Naive thymus-derived CD8-positive, alpha-beta T cell (primary cell): ENCODE measurements at places on chromosomes 6 and 20.

- no peak overlapping the region for H3K4me3 ChIP-seq
- no peak overlapping the region for H3K27ac ChIP-seq
- DNase-seq: no peak
- H3K27me3 ChIP-seq: no peaks in the 10 kb centered on the region
These were observed 881.5 kb upstream of the SLC35B3 start for GRCh38 chr6:9316831-9317230.

DNA sequence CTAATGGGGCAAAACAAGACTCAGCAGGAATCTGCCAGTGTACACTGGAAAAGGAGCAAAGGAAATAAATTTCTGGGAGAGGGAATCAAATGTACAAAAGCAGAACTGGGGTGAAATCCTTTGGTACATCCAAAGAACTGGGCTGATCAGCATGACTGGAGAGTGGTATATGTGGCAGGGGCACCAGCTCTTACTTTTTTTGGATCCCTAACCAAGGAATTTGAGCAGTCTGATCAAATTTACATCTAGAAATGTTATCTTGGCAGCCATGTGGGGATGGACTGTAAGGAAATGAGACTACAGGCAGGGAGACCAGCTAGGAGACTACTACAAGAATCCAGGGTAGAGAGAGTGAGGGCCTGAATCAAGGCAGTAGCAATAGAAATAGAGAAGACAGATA lies 1.2 kb upstream of the ZSCAN31 start:
- no peak for DNase-seq
- H3K4me1 ChIP-seq: peaks cover 7% of the 10 kb centered on the region
- H3K27me3 ChIP-seq: no peaks in the 10 kb centered on the region

DNA sequence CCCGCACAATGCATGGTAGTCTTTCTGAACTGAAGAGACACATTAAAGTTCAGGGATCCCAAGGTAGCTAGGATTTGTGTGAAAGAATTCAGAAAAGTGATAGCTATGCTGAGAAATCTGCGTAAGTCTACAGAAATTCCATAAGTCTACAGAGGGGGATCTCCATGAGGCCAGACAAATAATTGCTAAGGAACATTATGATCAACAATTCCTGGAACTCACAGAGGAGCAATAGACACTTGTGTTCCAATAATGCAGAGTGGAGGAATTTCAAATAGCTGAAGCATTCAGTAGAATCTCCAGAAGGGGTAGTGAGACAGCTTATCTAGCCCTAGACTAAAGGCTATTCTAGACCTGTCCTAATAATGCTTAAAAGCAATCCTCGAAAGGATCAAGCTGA lies 315.7 kb upstream of the ECI2 start:
- no peaks in the 10 kb centered on the region for H3K36me3 ChIP-seq
- H3K4me1 ChIP-seq: no peaks in the 10 kb centered on the region
- no peak overlapping the region for H3K4me3 ChIP-seq
- DNase-seq: no peak
- H3K27ac ChIP-seq: no peak overlapping the region
- peaks cover 12% of the 10 kb centered on the region for H3K27me3 ChIP-seq

DNA sequence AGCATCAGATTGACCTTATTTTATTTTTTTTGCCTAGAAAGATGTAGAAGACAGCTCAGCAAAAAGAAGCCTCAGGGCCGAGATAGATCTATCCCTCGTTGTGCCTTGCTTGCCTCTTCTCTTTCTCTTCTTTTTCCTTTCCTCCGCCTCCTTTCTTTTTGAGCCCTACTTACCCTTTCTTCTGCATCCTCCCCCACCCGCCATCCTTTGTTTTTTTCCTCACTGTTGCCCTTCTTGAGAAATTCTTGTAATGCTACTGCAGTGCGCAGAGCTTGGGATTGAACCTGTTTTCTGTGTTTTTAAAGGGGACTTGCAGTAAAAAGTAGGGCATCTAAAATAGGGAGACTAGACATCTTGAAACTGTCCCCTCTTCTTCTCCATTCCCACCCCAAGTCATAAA lies 18.6 kb downstream of the RALY start:
- H3K27ac ChIP-seq: peak overlapping the region; percentile 22
- peak overlapping the region; percentile 8 for H3K4me3 ChIP-seq

DNA sequence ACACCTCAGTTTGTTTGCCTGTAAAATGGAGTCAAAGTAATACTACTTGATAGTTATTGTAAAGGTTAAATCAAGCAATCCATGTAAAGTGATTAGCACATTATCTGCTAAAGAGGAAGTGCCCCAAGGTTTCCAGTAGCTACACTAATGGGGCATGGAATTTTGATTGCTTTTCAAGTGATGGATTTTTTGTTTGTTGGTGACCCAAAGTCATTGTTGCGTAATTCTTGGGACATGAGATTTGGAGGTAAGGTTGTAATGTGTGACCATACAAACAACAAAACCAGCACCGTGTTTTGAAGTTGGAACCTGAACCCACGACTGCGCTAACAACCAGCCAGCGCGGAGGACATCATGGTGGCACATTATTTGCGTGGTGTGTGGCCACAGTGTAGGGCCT lies 17.2 kb downstream of the SYCP2L start:
- no peaks in the 10 kb centered on the region for H3K4me1 ChIP-seq
- H3K27ac ChIP-seq: no peak overlapping the region
- no peaks in the 10 kb centered on the region for H3K36me3 ChIP-seq

- no peak overlapping the region for H3K27ac ChIP-seq
- no peaks in the 10 kb centered on the region for H3K36me3 ChIP-seq
- no peaks in the 10 kb centered on the region for H3K27me3 ChIP-seq
- no peak overlapping the region for H3K4me3 ChIP-seq
These were observed 152.4 kb downstream of the COL9A1 start for GRCh38 chr6:70150521-70150920.

- no peak for DNase-seq
- H3K27me3 ChIP-seq: no peaks in the 10 kb centered on the region
- H3K36me3 ChIP-seq: peaks cover 79% of the 10 kb centered on the region
- H3K4me3 ChIP-seq: no peak overlapping the region
- H3K27ac ChIP-seq: no peak overlapping the region
These were observed 21.8 kb downstream of the CCDC167 start for GRCh38 chr6:37477656-37478435.

- peaks cover 4% of the 10 kb centered on the region for H3K27me3 ChIP-seq
- no peaks in the 10 kb centered on the region for H3K4me1 ChIP-seq
- H3K27ac ChIP-seq: no peak overlapping the region
- no peaks in the 10 kb centered on the region for H3K36me3 ChIP-seq
- no peak overlapping the region for H3K4me3 ChIP-seq
- no peak for DNase-seq
These were observed 43.7 kb upstream of the VSX1 start for GRCh38 chr20:25125636-25126035.

DNA sequence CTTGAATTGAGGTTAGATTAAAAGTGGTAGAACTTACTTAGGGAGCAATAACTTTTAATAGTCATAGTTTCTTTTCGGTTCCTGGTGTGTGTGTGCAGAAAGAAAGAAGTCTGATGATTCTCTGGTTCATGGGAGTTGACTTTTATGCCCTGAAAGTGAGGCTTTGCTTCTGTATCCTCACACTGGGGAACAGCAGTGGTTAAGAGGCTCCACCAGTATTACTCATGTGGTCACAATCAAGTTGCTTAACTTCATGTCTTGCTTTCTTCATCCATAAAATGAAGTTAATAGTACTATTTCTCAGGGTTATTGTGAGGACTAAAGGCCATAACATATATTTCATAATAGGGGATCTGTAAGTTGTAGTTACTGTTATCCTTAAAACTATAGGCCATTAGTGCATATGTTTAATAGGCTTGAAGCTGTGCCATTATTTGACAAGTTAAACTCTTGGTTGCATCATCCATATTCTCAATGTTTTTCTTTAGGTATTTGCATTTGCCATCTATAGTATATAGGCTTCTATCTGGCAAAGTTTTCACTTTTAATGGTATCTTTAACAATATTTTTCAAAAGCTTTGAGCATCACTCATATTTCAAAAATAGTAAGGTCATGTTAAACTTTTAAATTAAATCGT lies 262.4 kb downstream of the PLCB1 start:
- H3K27ac ChIP-seq: no peak overlapping the region
- H3K4me1 ChIP-seq: peaks cover 6% of the 10 kb centered on the region
- H3K27me3 ChIP-seq: no peaks in the 10 kb centered on the region
- no peak overlapping the region for H3K4me3 ChIP-seq
- no peaks in the 10 kb centered on the region for H3K36me3 ChIP-seq

- peaks cover 15% of the 10 kb centered on the region for H3K27me3 ChIP-seq
- no peak for DNase-seq
- no peaks in the 10 kb centered on the region for H3K36me3 ChIP-seq
- H3K4me1 ChIP-seq: no peaks in the 10 kb centered on the region
These were observed 18.8 kb downstream of the MRAP2 start for GRCh38 chr6:84052204-84052882.

- peaks cover 69% of the 10 kb centered on the region for H3K27me3 ChIP-seq
- DNase-seq: no peak
- H3K4me3 ChIP-seq: no peak overlapping the region
- H3K27ac ChIP-seq: no peak overlapping the region
These were observed 298.0 kb downstream of the TFAP2C start for GRCh38 chr20:56927127-56927526.

GRCh38 chr20:25368976-25369375 lies 21.7 kb downstream of the ABHD12 start:
- H3K27me3 ChIP-seq: no peaks in the 10 kb centered on the region
- no peak overlapping the region for H3K4me3 ChIP-seq
- DNase-seq: no peak
- peaks cover 6% of the 10 kb centered on the region for H3K4me1 ChIP-seq
- peaks cover 33% of the 10 kb centered on the region for H3K36me3 ChIP-seq

GRCh38 chr6:54491431-54491830 lies 183.2 kb downstream of the TINAG start:
- DNase-seq: no peak
- no peaks in the 10 kb centered on the region for H3K4me1 ChIP-seq
- no peak overlapping the region for H3K27ac ChIP-seq
- peaks cover 12% of the 10 kb centered on the region for H3K36me3 ChIP-seq
- H3K4me3 ChIP-seq: no peak overlapping the region
- no peaks in the 10 kb centered on the region for H3K27me3 ChIP-seq

- no peak overlapping the region for H3K4me3 ChIP-seq
- DNase-seq: no peak
- no peaks in the 10 kb centered on the region for H3K36me3 ChIP-seq
- peak overlapping the region; percentile 53 for H3K27ac ChIP-seq
- H3K27me3 ChIP-seq: no peaks in the 10 kb centered on the region
These were observed 12.6 kb downstream of the HLA-DPB1 start for GRCh38 chr6:33088258-33088930.

GRCh38 chr6:84280030-84280429 lies 52.6 kb upstream of the CEP162 start:
- peaks cover 33% of the 10 kb centered on the region for H3K27me3 ChIP-seq
- H3K4me3 ChIP-seq: no peak overlapping the region
- H3K36me3 ChIP-seq: no peaks in the 10 kb centered on the region
- no peak overlapping the region for H3K27ac ChIP-seq
- H3K4me1 ChIP-seq: no peaks in the 10 kb centered on the region

DNA sequence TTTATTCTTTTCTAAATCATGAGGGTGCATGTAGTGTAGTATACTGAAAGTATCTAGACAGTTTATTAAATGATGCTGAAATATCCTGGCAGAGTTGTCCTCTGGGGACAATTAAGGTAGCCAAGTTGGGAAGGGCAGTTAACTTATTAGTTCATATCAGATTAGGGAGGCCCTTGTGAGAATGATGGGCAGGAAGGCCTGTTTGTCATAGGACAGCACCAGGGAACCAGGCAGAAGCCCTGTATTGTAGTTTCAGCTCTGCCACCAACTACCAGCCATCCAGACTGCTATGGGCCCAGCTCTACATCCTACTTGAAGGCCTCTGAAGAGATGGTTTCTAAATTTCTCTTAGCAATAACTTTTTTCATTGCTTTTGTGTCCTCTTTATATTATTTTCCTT lies 4.0 kb downstream of the MYLIP start:
- peaks cover 23% of the 10 kb centered on the region for H3K36me3 ChIP-seq
- peak overlapping the region; percentile 77 for H3K4me3 ChIP-seq
- peak overlapping the region; percentile 78 for H3K27ac ChIP-seq
- peaks cover 78% of the 10 kb centered on the region for H3K4me1 ChIP-seq
- H3K27me3 ChIP-seq: no peaks in the 10 kb centered on the region

DNA sequence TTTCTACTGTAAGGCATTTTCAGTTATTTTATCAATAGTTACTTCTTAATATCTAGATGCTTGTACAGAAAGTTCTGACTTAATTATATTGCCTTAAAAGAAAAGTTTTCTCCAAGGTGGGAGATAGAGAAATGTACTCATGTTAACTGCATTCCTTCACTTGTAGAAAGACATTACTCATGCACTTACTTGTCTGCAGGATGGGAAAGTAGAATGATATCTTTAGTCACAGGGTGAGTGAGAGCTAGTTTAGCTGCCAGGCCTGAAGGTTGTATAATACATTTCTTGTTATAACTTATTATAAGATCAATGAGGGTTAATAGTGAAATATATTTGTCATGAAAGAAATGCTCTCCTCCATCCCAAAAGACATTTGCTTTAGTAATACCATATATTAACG lies 92.1 kb downstream of the CRYBG1 start:
- no peak for DNase-seq
- no peaks in the 10 kb centered on the region for H3K36me3 ChIP-seq
- peaks cover 4% of the 10 kb centered on the region for H3K4me1 ChIP-seq
- H3K27me3 ChIP-seq: no peaks in the 10 kb centered on the region
- H3K4me3 ChIP-seq: no peak overlapping the region
- H3K27ac ChIP-seq: no peak overlapping the region

- no peaks in the 10 kb centered on the region for H3K27me3 ChIP-seq
- no peak for DNase-seq
- peaks cover 23% of the 10 kb centered on the region for H3K4me1 ChIP-seq
These were observed 17.5 kb downstream of the PTK7 start for GRCh38 chr6:43093436-43094289.

DNA sequence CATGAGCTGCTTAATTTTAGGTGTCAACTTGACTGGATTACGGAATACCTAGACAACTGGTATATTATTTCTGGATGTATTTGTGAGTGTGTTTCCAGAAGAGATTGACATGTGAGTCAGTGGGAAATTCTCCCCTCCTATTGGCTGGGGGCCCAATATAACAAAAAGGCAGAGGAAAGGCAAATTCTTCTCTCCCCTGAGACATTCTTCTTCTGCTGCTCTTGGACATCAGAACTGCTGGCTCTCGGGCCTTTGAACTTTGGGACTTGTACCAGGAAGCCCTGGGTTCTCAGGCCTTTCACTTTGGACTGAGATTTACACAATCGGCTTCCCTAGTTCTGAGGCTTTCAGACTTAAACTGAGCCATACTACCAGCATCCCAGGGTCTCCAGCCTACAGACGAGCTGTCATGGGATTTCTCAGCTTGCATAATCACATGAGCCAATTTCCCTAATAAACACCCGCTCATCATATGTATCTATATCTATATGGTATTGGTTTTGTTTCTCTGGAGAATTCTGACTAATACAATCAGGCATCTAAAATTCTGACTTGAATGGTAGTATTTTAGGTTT lies 7.6 kb upstream of the BTN3A3 start:
- H3K4me3 ChIP-seq: no peak overlapping the region
- no peak for DNase-seq
- H3K27ac ChIP-seq: no peak overlapping the region
- no peaks in the 10 kb centered on the region for H3K27me3 ChIP-seq
- peaks cover 6% of the 10 kb centered on the region for H3K36me3 ChIP-seq
- no peaks in the 10 kb centered on the region for H3K4me1 ChIP-seq

- H3K36me3 ChIP-seq: no peaks in the 10 kb centered on the region
- DNase-seq: no peak
- H3K27me3 ChIP-seq: peaks cover 3% of the 10 kb centered on the region
- no peak overlapping the region for H3K4me3 ChIP-seq
- peaks cover 2% of the 10 kb centered on the region for H3K4me1 ChIP-seq
These were observed 118.7 kb downstream of the CEBPB start for GRCh38 chr20:50309280-50309763.

GRCh38 chr6:74366634-74367033 lies 670.6 kb downstream of the CD109 start:
- no peak overlapping the region for H3K27ac ChIP-seq
- no peak for DNase-seq
- no peaks in the 10 kb centered on the region for H3K36me3 ChIP-seq
- no peak overlapping the region for H3K4me3 ChIP-seq

GRCh38 chr20:37990571-37991151 lies 42.6 kb downstream of the TTI1 start:
- H3K36me3 ChIP-seq: peaks cover 28% of the 10 kb centered on the region
- no peaks in the 10 kb centered on the region for H3K27me3 ChIP-seq
- peak; percentile 11 for DNase-seq
